ENCODE measurements at places on chromosomes 2 and 18. TPM values are rescaled to one million over a fixed set of nuclear protein-coding genes. Genes with fewer than 3 reads are reported as not detected.

- H3K27me3 ChIP-seq = no peaks in the 10 kb centered on the region
- no peaks in the 10 kb centered on the region for H3K36me3 ChIP-seq
- H3K27ac ChIP-seq = no peak overlapping the region
- no peak overlapping the region for H3K4me3 ChIP-seq
Observed at GRCh38 chr2:145047554-145047953, 527.6 kb upstream of the ZEB2 start.

- no peaks in the 10 kb centered on the region for H3K27me3 ChIP-seq
- no peaks in the 10 kb centered on the region for H3K4me1 ChIP-seq
- no peak overlapping the region for H3K4me3 ChIP-seq
- H3K27ac ChIP-seq = no peak overlapping the region
Observed at GRCh38 chr2:55729136-55729685, 35.6 kb upstream of the PNPT1 start.

Gene RHBDD1
- total RNA-seq = 14.0 TPM

- H3K4me1 ChIP-seq = no peaks in the 10 kb centered on the region
- H3K27me3 ChIP-seq = no peaks in the 10 kb centered on the region
- no peak for DNase-seq
- no peak overlapping the region for H3K27ac ChIP-seq
- H3K4me3 ChIP-seq = no peak overlapping the region
Observed at GRCh38 chr2:210620456-210620855, 64.1 kb downstream of the CPS1 start.

GRCh38 chr2:26567534-26567933 lies 73.6 kb downstream of the CIB4 start:
- H3K4me3 ChIP-seq = no peak overlapping the region
- no peaks in the 10 kb centered on the region for H3K36me3 ChIP-seq
- DNase-seq = no peak
- no peaks in the 10 kb centered on the region for H3K4me1 ChIP-seq
- H3K27me3 ChIP-seq = peaks cover 73% of the 10 kb centered on the region

Gene ALKAL2
- not detected for total RNA-seq

DNA sequence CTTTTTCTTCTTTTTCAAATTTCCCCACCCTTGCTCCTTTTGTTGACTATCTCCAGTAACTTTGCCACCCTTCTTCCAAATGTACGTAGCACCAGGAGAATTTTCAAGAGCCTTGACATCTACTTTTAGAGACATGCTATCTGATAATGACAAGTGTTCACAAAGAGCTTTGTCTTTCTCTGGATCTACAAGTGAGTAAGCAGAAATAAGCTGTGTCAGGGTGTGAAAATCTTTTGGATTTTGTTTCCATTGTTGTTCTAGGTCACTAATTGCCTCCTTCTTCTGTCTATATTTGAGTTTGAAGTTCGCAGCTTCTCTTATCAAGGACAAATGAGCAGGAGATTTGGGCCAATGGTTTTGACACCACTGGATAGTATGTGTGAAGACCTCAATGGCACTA lies 8.4 kb upstream of the C18orf32 start:
- DNase-seq = no peak
- H3K27ac ChIP-seq = no peak overlapping the region
- H3K27me3 ChIP-seq = peaks cover 10% of the 10 kb centered on the region
- H3K4me3 ChIP-seq = no peak overlapping the region
- H3K4me1 ChIP-seq = no peaks in the 10 kb centered on the region

Gene COBLL1
- total RNA-seq = 1.1 TPM

Gene RASGRP3
- total RNA-seq = 3.0 TPM

Gene NPAS2
- total RNA-seq = 5.6 TPM

- no peaks in the 10 kb centered on the region for H3K27me3 ChIP-seq
- H3K4me1 ChIP-seq = no peaks in the 10 kb centered on the region
- no peak for DNase-seq
- H3K4me3 ChIP-seq = no peak overlapping the region
- no peaks in the 10 kb centered on the region for H3K36me3 ChIP-seq
Observed at GRCh38 chr2:23556929-23557328, 171.9 kb downstream of the KLHL29 start.

Gene UGT1A6
- not detected for total RNA-seq

DNA sequence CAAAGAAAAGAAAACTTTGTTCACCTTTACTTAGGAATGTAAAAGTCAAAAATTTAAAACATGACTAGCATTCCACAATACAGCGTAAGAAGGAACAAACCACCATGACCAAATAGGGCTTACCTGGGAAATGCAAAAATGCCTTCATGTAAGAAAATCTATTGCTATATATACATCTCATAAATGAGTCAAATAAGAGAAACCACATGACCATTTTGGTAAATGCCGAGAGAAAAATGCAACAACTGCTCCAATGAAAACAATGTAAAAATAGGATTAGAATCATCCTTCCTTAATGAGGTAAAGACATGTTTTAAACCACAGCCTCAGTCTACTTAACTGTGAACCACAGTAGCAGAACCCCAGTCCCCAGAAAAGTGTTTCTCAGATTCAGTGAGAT lies 49.4 kb downstream of the TGOLN2 start:
- H3K4me1 ChIP-seq = peaks cover 36% of the 10 kb centered on the region
- H3K27ac ChIP-seq = peak overlapping the region; percentile 87
- peak; percentile 84 for DNase-seq
- no peak overlapping the region for H3K4me3 ChIP-seq

GRCh38 chr2:176865336-176865735 lies 347.3 kb upstream of the HNRNPA3 start:
- no peak overlapping the region for H3K27ac ChIP-seq
- no peak overlapping the region for H3K4me3 ChIP-seq
- H3K36me3 ChIP-seq = no peaks in the 10 kb centered on the region
- no peaks in the 10 kb centered on the region for H3K4me1 ChIP-seq
- no peak for DNase-seq

Gene ZNF24
- 38.3 TPM for total RNA-seq

- no peak for DNase-seq
- no peaks in the 10 kb centered on the region for H3K36me3 ChIP-seq
- no peak overlapping the region for H3K4me3 ChIP-seq
Observed at GRCh38 chr2:2182551-2183071, 148.5 kb downstream of the MYT1L start.

Gene CACNB4
- 0.36 TPM for total RNA-seq

Gene SERPINB10
- not detected for total RNA-seq

- DNase-seq = no peak
- no peak overlapping the region for H3K4me3 ChIP-seq
Observed at GRCh38 chr2:219918254-219918653, 290.8 kb downstream of the SLC4A3 start.

GRCh38 chr2:236608188-236608525 lies 38.5 kb downstream of the ACKR3 start:
- DNase-seq = no peak
- H3K36me3 ChIP-seq = no peaks in the 10 kb centered on the region
- no peak overlapping the region for H3K4me3 ChIP-seq
- H3K4me1 ChIP-seq = peaks cover 2% of the 10 kb centered on the region
- peaks cover 7% of the 10 kb centered on the region for H3K27me3 ChIP-seq

Gene COLEC12
- total RNA-seq = 2.3 TPM

Gene IL36RN
- total RNA-seq = not detected

Gene TMEM169
- total RNA-seq = 0.83 TPM

Gene MERTK
- total RNA-seq = 0.28 TPM

GRCh38 chr2:150601280-150602038 lies 114.0 kb upstream of the RND3 start:
- H3K4me3 ChIP-seq = no peak overlapping the region
- peak overlapping the region; percentile 90 for H3K27ac ChIP-seq
- no peaks in the 10 kb centered on the region for H3K36me3 ChIP-seq
- peaks cover 9% of the 10 kb centered on the region for H3K4me1 ChIP-seq
- H3K27me3 ChIP-seq = no peaks in the 10 kb centered on the region
- DNase-seq = peak; percentile 81

DNA sequence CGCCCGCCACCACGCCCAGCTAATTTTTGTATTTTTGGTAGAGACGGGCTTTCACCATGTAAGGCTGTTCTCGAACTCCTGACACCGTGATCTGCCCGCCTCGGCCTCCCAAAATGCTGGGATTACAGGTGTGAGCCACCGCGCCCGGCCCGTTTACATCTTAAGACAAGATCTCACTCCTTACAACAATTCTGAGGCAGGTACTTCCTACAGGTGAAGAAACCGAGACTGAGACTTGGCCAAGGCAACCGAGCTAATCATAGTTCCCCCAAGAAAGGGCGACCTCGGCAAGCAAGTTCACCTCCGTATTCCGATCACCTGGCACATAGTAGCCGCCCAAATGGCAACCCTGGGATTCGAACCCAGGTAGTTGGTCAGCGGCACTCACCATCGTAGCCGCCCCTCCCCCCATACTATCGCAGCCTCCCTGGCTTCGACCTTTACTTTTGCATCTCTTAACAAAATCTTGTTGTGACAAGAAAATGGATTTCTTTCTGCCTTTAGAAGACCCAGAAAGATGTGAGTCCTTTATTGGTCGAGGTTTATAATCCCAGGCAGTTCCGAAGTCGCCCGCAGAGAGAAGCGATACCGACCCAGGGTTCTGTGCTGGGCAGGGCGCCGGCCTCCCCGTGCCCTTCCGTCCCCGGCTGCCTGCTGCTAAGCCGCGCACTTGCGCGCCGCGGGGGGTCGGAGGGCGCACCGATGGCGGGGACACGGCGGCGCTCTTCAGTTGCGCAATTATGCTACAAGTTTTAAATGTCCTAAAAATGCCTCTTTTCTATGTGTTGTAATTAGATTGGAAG lies 1.1 kb upstream of the FZD5 start:
- DNase-seq = no peak
- H3K4me3 ChIP-seq = no peak overlapping the region
- no peak overlapping the region for H3K27ac ChIP-seq
- H3K4me1 ChIP-seq = peaks cover 7% of the 10 kb centered on the region

GRCh38 chr2:149418065-149418464 lies 87.7 kb downstream of the LYPD6 start:
- H3K27ac ChIP-seq = no peak overlapping the region
- peaks cover 2% of the 10 kb centered on the region for H3K4me1 ChIP-seq

Gene MTA3
- total RNA-seq = 31.9 TPM

Gene C2orf15
- under 0.01 TPM for total RNA-seq

DNA sequence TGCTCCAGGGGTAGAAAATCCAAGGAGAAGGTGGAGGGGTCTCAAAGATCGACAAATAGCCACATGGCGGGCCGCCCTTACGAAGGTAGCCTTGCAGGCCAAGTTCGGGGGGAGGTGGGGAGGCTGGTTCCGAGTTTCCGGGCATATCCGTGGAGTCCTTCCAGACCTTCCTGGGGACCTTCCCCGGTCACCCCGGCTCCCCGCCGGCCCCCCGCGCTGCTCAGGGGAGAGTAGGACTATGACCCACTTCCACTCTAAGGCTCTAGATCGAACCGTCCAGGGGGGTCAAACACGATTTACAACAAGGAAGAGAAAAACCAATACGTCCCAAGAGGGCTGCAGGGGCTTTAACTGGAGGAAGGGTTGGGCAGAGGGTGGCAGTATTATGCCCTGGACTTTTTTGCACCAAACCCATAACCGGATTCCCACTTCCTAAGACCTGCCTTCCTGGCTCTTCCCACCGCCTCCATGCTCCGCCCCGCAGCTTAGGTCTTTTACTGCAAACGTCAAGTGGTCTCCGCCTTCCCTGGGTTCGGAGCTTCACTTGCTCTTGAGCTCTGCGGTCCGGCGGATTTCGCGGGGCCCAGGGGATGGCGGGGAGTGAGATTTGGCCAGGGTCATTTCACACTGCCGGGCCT lies 779 bp upstream of the LYPD6 start:
- H3K27me3 ChIP-seq = peaks cover 14% of the 10 kb centered on the region
- H3K4me1 ChIP-seq = 0 out of 2 replicates have a peak, but pooled peaks cover 3% of the 10 kb centered on the region
- no peak overlapping the region for H3K27ac ChIP-seq
- DNase-seq = peak; percentile 7
- no peaks in the 10 kb centered on the region for H3K36me3 ChIP-seq

DNA sequence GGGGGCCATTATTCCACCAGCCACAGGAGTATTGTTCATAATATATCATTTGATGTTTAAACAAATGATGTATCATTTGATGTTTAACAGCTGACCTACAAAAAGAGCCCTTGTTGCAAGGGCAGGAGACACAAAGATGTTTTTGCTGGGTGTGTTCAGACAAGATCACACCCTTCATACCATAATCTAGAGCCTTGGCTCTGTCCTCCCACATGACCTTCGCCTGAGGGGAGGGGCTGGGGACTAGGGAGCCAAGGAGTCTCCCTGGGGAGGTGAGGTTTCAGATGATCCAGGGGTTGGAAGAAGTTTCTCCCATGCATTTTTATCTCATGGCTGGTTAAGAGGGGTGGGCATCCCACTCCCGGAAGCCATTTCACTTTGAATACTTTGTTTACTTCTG lies 33.5 kb downstream of the CDC42EP3 start:
- no peaks in the 10 kb centered on the region for H3K27me3 ChIP-seq
- H3K4me1 ChIP-seq = peaks cover 17% of the 10 kb centered on the region
- no peak overlapping the region for H3K27ac ChIP-seq
- no peak overlapping the region for H3K4me3 ChIP-seq
- H3K36me3 ChIP-seq = peaks cover 8% of the 10 kb centered on the region

Gene MGAT4A
- total RNA-seq = under 0.01 TPM

- H3K27ac ChIP-seq = no peak overlapping the region
- peaks cover 22% of the 10 kb centered on the region for H3K27me3 ChIP-seq
- no peak for DNase-seq
- no peaks in the 10 kb centered on the region for H3K4me1 ChIP-seq
- H3K36me3 ChIP-seq = no peaks in the 10 kb centered on the region
- no peak overlapping the region for H3K4me3 ChIP-seq
Observed at GRCh38 chr2:241842067-241842415, 16.7 kb downstream of the PDCD1 start.

DNA sequence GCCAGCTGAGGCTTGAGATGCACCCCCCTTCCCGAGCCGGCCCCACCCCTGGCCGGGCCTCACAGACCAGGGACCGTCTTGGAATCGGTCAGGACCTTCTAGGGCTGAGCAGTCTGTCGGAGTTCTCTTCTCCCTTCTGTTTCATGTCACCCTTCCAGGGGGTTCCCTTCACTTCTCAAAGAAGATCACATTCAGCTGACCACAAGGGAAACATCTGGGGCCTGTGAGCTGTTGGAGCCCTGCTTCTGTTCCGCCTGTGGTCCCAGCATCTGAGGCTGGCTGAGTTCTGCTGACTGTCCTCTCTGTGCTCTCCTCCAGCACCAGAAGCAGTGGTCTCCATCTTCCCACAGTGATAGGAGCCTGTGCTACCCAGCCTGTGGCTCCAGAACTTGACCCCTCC lies 106.5 kb downstream of the SEPTIN10 start:
- no peak overlapping the region for H3K4me3 ChIP-seq
- H3K27ac ChIP-seq = no peak overlapping the region
- H3K4me1 ChIP-seq = no peaks in the 10 kb centered on the region

All from IMR-90 (cell line).